Suppressor macrophage treated with lipopolysaccharide for 4 hours (primary cell): ENCODE measurements at places on chromosomes 3 and 15.

GRCh38 chr15:78640527-78641101, 396 bp downstream of the CHRNB4 start:
- DNase-seq = no peak

DNA sequence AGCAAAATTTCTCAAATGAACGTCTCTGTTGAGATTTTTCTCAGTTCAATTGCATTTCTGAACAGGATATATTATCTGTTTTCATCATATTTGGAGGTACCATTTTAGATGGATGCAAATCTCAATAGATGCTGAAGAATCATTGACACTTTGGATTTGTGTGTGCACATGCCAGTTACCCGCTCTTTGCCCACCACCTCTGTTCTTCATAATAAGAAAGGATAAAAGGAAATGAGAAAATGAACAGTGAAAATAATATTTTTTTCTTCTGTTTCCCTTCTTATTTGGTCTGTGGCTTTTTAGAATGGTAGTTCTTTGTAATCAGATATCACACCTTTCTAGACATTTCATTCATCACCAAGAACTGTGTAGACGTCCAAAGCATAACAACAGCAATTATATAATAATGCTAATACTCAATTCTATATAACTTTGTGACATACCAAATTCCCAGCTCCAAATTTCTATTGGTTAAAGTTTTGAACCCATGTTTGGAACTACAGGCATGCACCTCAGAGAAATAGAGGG, 256.7 kb upstream of the SATB1 start:
- DNase-seq = no peak

DNA sequence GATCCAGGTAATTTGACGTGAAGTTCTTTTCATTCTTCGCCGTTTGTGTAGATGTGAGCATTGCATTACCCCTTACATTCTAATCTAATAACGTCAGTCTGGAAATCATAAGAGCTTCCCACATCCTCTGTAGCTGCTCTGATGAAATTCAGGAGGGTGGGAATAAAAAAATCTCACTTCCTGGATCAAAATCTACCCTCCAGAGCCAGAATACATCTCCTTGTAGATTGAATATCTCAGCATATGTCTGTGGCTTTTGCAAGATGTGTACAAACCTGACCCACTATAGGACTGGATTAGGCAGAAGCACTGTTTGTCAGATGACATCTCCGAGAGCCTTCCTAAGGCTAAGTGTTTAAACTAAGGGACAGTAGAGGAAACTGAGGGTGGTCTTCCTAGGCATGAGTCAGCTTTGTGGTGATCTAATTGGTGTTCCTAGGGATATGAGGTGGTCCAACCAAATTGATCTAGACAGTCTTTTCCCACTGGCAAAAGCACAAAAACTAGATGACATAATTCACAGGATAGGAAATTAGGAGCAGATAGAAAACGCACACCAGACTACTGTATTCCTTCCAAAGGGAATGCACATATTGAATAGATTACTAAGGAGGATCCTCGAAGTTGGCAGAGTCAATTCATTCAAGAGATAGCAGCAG, 216.3 kb upstream of the LRTM1 start:
- no peak for DNase-seq

DNA sequence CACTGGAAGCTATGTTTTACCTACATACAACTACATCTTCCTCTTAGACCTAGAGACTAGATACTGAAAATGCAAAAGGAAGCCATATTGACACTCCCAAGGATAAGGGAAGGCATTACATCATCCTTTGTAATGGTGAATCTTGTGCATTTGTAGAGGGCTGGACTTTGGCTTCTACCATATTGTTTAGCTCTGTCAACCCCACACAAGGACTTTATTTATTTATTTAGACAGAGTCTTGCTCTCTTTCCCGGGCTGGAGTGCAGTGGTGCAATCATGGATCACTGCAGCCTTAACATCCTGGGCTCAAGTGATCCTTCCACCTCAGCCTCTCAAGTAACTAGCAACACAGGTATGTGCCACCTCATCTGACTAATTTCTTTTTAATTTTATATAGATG, 331.5 kb upstream of the TPRG1 start:
- no peak for DNase-seq

GRCh38 chr3:52893723-52894122, 3.6 kb downstream of the STIMATE start:
- DNase-seq = no peak

GRCh38 chr3:53577506-53577905, 83.1 kb downstream of the CACNA1D start:
- DNase-seq = no peak

DNA sequence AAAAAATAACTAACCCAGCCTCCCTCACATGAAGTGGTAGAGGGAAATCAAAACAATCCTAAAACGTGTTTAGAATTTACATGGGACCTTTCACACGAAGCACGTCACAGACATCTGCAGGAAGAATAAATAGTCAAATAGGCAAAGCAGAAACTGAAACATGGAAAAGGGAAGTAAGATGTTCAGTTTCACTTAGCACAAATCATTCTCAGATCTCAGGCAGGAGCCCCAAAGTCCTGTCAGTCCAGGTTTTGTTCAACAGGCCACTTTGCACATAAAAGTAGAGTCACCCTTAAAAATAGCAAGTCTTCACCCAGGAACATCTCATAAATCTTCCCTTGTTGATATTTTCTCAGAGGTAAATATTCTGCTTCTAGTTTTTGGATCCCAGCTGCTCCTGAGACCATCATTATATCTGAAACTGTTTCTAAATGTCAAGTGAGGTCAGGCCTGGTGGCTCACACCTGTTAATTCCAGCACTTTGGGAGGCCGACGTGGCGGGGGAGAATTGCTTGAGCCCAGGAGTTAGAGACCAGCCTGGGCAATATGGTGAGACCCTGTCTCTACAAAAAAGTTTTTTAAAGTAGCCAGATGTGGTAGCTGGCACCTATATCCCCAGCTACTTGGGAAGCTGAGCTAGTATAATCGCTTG, 1.9 kb downstream of the RUBCN start:
- DNase-seq = peak; percentile 89

GRCh38 chr15:64246364-64247189, 83.8 kb upstream of the PPIB start:
- peak; percentile 88 for DNase-seq

DNA sequence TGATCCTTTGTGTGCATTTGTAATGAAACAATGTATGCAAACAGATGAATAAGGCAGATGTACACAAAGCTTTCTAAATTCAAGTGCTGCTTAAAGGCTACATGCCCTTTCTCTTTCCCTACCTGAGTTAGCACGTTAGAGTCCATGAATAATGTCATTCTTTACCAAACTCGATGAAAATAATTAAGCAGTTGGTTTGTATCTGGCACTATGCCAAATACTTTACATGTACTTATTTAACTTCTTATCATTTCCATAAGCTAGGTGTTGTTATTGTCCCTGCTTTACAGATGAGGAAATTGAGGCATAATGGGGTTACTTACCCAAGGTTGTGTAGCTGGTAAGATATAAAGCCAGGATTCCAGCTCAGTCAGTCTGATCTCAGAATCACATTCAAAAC, 2.4 kb downstream of the GPR171 start:
- no peak for DNase-seq

DNA sequence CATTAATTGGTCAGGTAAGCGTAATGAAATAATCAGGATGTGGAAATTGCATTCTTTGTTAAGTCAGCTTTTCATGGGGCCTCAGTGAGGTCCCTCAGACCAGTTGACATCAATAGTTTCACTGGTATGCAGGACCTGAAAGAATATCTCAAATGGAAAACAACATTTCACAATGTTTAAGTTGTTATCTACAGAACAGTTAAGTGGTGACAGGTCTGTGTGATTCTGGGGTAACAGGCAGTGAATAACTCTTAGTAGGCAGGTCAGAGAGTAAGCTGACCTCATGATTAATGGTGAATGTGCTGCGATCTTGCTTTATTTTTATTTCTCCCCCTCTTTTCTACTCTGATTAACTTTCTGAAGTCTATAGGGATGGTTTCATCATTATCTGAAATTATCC, 28.9 kb upstream of the ACP3 start:
- no peak for DNase-seq

GRCh38 chr3:193865339-193865738, 270.6 kb upstream of the HES1 start:
- peak; percentile 35 for DNase-seq

- DNase-seq = peak; percentile 24
Observed at GRCh38 chr3:38067508-38068233, 28.7 kb downstream of the DLEC1 start.

GRCh38 chr3:188727052-188727451, 444.7 kb upstream of the TPRG1 start:
- no peak for DNase-seq

DNA sequence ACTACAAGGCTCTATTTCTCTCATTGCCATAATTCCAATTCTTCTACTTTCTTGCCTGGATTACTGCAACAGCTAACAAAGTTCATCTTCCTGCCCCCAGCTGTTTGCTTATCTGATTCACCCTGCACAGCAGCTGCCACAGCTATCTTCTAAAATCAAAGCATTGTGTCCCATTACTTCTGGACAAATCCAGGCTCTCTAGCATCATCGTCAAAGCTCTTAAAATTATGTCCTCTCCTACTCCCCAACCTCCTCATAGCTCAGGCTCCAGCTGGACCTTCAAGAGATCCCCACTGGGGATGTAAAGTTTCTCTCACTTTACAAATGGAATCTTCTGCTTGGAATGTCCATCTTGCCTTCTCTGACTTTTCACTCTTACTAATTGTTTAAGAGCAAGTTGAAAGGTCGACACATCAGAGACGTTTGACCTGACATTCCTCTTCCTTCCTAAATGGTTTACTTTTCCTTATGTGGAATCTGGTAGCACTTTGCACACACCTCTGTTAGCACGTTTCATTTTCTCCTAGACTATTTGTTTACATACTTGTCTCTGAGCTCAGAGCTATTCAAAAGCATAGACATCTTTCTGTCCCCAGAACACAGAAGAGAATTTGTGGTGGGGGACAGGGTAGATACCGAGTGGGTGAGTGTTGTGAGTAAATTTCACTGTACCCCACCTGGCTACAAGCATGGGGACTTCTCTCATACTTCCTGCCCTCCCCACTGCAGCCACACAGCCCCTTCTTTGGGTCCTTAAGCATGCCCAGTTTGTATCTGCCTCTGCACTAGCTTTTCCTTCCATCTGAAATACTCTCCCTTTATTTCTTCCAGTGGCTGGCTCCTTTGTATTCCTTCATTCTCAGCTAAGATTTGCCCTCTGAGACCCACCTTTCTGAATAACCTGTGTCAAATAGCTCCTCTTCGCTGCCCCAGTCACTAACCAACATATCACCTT, 77.9 kb downstream of the SERPINI1 start:
- DNase-seq = no peak

GRCh38 chr15:85545752-85546151, 165.3 kb downstream of the AKAP13 start:
- peak; percentile 85 for DNase-seq

DNA sequence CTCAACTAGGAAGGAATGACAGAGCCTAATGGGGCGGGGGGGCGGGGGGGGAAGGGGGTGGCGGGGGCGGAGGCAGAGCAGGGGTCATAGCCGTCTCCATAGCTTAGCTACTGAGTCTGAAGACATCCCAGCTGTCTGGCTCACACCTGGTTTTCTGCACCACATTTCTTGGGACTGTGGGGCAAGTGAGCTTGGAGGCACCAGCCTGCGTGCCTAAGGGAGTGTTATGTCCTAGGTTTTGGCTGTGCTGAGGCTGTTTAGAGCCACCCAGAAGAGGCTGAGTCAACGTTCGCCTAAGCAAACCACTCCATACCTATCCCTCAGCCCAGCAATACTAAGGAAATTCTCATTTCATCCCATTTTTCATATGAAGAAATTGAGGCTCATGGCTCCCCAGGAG, 1.4 kb downstream of the IL17RD start:
- no peak for DNase-seq

- DNase-seq = no peak
Observed at GRCh38 chr3:9934235-9934621, 594 bp downstream of the CRELD1 start.

DNA sequence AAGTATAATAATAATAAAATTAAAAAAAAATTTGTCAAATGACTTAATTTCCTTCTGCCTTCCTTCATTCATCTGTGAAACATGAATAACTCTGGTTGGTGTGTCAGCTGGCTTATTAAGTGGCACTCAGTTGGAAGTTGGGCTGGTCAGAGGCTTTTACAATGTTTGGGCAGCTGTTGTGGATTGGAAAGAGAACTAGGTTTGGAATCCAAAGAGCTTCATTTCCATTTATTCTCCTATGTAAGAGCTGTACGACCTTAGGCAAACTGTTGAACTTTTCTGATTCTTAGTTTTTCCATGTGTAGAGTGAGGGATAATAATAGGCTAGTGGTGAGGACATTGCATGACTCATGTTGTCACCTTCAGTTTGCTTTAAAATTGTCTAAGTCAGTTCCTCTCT, 606.7 kb downstream of the PDCD6IP start:
- DNase-seq = no peak

- no peak for DNase-seq
Observed at GRCh38 chr3:139532976-139533375, 6.6 kb downstream of the RBP1 start.

GRCh38 chr3:134603956-134604355, 46.9 kb downstream of the KY start:
- no peak for DNase-seq

DNA sequence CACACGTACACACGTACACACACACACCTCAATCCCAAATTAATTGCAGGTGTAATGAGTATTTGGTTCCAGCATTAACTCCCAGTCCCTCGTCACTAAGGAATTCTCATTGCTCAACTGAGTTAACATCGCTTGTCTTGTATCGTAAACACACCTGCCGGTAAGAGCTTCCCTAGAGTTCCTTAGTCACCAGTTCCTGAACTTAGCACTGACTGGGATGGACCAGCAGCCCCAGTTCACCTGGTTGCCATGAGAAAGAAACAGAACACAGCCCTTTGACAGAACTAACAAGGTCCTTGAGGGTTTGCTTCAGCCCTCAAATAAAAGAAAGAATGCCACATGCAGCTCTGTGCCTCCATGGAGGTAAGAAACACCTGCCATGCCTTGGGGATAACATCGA, 66.3 kb upstream of the SLCO3A1 start:
- DNase-seq = no peak
